ENCODE measurements at places on chromosomes 2 and 18.

- DNase-seq = no peak
Measured at GRCh38 chr2:32931945-32932709, 14.6 kb upstream of the LTBP1 start.

GRCh38 chr2:143246815-143247744 is 117.9 kb downstream of the ARHGAP15 start:
- DNase-seq = no peak

DNA sequence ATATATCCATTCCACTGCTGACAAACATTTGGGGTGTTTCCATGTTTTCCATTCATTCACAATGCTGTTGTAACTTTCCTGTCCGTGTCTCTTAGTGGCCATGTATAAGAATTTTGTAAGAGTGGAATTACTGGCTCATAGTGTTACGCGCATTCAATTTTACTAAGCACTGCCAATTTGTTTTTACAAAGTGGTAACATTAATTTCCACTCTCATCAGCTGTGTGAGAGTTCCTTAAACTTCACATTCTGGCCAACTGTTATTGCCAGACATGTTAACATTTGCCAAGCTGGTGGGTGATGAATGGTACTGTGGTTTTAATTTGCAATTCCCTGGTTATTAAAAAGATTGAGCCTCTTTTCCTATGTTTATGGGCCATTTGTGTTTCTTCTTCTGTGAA is 134.2 kb downstream of the DTNB start:
- DNase-seq = no peak

DNA sequence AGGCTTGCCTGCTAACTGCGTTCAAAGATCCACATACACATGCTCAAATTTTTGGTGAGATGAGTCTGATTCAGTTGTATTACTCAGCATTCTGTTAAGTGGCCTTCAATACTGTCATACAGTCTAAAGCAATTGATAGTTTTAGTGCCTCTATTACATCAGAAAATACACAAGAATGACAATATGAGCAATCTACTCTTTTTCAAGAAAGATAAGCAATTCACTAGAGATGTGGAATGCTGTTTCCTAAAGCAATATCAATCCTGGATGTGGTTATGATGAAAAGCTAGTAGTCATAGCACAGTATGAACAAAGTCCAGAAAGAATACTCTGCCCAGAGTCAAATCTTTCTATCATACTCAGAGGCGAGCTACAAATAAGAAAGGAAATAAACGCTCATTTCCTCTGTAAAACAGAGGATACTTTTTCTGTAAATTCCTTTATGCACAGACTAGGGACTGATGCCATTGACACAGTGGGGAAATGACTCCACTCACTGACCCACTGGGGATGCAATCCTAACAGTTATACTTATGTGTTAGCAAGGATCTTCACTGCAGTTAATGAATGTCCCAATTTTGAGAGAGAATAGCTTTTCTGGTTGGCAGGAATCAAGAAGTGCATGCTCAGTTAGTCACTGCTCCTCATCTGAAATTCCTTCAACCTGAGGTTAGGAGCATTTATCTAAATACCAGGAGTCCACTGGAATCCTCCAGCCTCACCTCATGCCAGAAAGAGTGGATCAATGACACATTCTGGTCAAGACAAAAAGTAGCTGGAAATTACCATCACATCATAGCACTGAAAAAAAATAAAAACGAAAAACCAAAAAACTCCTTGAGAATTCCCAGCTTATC is 83.3 kb downstream of the PDE11A start:
- DNase-seq = no peak

- no peak for DNase-seq
Measured at GRCh38 chr18:48472610-48473009, 63.4 kb upstream of the ZBTB7C start.

- DNase-seq = no peak
Measured at GRCh38 chr2:206435742-206436141, 7.6 kb upstream of the ADAM23 start.

GRCh38 chr2:29698216-29698615 is 223.2 kb downstream of the ALK start:
- DNase-seq = no peak

DNA sequence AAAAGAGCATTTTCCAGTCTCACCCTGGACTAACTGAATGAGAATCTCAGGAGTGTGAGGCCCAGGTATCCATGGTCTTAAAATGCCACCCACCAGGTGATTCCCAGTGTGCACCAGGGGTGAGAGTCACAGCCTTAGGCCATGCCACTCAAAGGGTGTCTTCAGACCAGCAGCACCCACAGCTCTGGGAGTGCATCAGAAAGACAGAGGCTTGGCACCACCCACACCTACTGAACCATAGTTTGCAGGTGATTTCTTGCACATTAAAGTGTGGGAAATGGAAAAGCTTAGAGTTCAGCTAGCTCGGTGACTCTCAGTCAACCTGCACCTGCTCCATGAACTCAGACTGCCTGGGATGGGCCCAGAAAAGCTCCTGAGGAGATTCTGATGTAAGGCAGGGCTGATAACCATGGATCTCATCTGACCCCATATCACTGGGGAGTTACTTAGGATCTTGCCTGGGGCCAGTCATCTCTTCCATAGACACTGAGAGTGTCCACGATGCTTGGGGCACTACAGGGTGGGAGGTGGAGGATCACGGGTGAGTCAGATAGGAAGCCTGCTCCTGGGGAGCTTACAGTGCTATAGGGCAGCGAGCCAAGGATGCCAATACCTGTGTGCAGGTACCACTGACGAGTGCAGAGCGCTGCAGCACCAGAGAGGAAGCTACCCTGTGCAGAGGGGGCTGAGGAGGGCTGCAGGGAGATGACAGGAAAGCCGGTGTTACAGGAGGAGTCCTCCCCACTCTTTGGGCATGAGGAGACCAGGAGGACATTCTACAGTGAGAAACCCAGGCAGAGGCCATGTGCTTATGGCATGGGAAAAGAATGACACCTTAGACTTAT is 4.6 kb downstream of the IL37 start:
- no peak for DNase-seq

Measured in activated CD4-positive, alpha-beta T cell treated with anti-CD3 and anti-CD28 coated beads, Interleukin-2, amount 10 ng/mL, durations not matched to agents 7 days and 5 days (primary cell).